Progenitor cell of endocrine pancreas (in vitro differentiated cells): ENCODE measurements at places on chromosomes 5 and 9. TPM values are rescaled to one million over a fixed set of nuclear protein-coding genes. Genes with fewer than 3 reads are reported as not detected.

VCAN gene
- 673 and 675 TPM in 2 replicates for total RNA-seq

KIF4B gene
- not detected in 2 replicates for total RNA-seq

ZNF618 gene
- 75.3 and 85.8 TPM in 2 replicates for total RNA-seq

ACTBL2 gene
- not detected in 2 replicates for total RNA-seq

FAM221B gene
- not detected in 2 replicates for total RNA-seq

HTR4 gene
- total RNA-seq, result not detected in 2 replicates

PCDHA12 gene
- total RNA-seq, result 12.9 and 13.7 TPM in 2 replicates

SPINK13 gene
- total RNA-seq, result not detected in 2 replicates

ADCY2 gene
- total RNA-seq, result 4.5 and 8.7 TPM in 2 replicates

ZNG1C gene
- 37.3 and 39.2 TPM in 2 replicates for total RNA-seq

APBA1 gene
- total RNA-seq, result 1.8 and 1.9 TPM in 2 replicates

SCGB3A2 gene
- total RNA-seq, result not detected in 2 replicates

TRIP13 gene
- total RNA-seq, result 11.9 and 13.5 TPM in 2 replicates

PCDHB11 gene
- 4.7 and 5.9 TPM in 2 replicates for total RNA-seq

SV2C gene
- total RNA-seq, result 0.27 and 0.48 TPM in 2 replicates

RGS7BP gene
- total RNA-seq, result 0.14 TPM in 1 of 2 replicates, not detected in the other

MEF2C gene
- total RNA-seq, result 1.9 and 2.6 TPM in 2 replicates

CARTPT gene
- total RNA-seq, result not detected in 2 replicates

PAEP gene
- not detected in 2 replicates for total RNA-seq

SETX gene
- 47.2 and 47.7 TPM in 2 replicates for total RNA-seq

C5orf47 gene
- total RNA-seq, result not detected in 2 replicates

IFNA21 gene
- not detected in 2 replicates for total RNA-seq

PCA3 gene
- 0.22 and 0.31 TPM in 2 replicates for total RNA-seq

CDC25C gene
- total RNA-seq, result 10.6 and 11.5 TPM in 2 replicates

CKMT2 gene
- total RNA-seq, result 1.7 and 3.7 TPM in 2 replicates

IRX2 gene
- 4.2 and 6.0 TPM in 2 replicates for total RNA-seq

CBY3 gene
- total RNA-seq, result not detected in 2 replicates

INSYN2B gene
- total RNA-seq, result 0.12 TPM in 1 of 2 replicates, not detected in the other

AGTPBP1 gene
- 44.3 and 47.5 TPM in 2 replicates for total RNA-seq

C8G gene
- total RNA-seq, result 1.1 and 2.8 TPM in 2 replicates

OMD gene
- total RNA-seq, result not detected in 2 replicates

TERT gene
- 3.5 and 4.3 TPM in 2 replicates for total RNA-seq

PCDHGB6 gene
- 23.1 and 24.0 TPM in 2 replicates for total RNA-seq

TSSK1B gene
- 0.27 and 0.29 TPM in 2 replicates for total RNA-seq

UNC5A gene
- 2.8 and 2.9 TPM in 2 replicates for total RNA-seq

NPR3 gene
- 0.89 and 1.0 TPM in 2 replicates for total RNA-seq

ADAMTS16 gene
- 33.1 and 40.7 TPM in 2 replicates for total RNA-seq

CCL28 gene
- not detected in 2 replicates for total RNA-seq

ARID3C gene
- 8.5 and 12.0 TPM in 2 replicates for total RNA-seq

FOXD4L4 gene
- 0.16 and 0.19 TPM in 2 replicates for total RNA-seq

IFNK gene
- total RNA-seq, result not detected in 2 replicates

MARCHF6 gene
- total RNA-seq, result 230 and 239 TPM in 2 replicates

TNIP1 gene
- 53.8 and 55.0 TPM in 2 replicates for total RNA-seq
